ENCODE measurements at places on chromosomes 6 and 20.

- DNase-seq: peak; percentile 66
Observed at GRCh38 chr6:30463651-30464618, 25.4 kb upstream of the HLA-E start.

DNA sequence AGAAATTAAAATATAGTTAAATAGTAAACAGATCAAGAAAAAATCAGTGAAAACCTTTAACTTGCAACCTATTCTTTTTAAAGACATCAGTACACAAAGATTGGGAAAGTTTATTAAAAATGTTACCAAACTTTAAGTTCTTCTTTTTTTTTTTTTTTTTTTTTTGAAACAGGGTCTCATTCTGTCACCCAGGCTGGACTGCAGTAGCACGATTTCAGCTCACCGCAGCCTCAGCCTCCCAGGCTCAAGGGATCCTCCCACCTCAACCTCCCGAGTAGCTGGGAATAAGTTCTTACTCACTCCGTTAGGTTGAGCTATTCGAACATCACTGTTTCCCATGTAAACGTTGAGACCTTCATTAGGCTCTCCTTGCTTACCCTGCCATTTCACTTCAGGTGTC is 5.6 kb downstream of the MAP3K5 start:
- DNase-seq: no peak

GRCh38 chr6:65745614-65746013 is 38.6 kb upstream of the EYS start:
- DNase-seq: no peak

DNA sequence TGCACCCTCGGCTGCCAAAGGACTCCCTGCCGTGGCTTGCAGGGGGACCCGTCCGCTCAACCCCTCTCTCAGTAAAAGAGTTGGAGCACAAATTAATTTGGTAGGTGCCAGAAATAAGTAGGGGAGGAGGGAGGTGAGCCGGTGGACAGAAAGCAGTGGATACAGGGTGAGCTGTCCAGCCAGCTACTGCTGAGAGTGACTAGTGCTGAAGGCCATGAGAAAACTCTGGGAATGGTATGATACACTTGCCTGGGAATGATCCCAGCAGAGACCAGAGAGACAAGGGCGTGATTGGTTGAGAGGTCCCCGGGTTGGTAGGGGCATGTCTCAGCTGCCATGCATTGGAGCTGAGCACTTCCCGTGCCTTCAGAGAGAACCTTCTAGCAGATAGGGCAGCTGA is 15.7 kb downstream of the FOXQ1 start:
- DNase-seq: no peak

DNA sequence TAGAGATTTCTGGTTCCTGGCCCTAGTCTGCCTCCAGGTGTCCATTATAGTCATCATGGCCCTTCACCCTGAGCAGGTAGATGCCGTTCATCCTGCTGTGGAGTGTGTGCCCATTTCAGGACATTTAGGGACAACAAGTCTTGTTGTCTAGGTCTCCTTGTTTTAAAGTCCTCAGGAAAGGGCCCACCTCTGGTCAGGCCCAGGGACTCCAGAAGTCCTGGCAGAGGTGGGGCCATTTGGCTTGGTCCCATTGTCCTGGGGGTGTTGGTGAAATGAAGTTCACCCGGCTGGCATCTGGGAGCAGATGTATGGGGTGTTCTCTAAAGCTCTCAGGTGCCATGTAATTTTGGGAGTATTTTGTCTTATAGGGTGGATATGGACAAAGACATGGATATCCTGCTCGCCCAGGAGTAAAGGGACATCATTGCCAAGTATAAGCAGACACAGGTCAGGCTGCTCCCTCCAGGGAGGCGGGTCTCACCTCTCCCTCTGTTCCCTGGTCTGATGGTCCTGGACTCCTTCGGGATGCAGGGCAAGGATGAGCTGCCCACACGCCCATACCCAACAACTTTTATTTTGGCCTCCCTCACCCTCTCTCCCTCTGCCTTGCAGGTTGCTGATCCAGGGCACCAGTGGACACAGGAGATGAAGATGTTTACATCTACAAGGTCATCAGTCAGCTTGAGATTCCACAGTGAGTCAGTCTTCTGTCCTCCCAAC is 31.7 kb upstream of the MAS1L start:
- no peak for DNase-seq

- no peak for DNase-seq
Observed at GRCh38 chr6:57162516-57162915, 9.6 kb upstream of the BAG2 start.

DNA sequence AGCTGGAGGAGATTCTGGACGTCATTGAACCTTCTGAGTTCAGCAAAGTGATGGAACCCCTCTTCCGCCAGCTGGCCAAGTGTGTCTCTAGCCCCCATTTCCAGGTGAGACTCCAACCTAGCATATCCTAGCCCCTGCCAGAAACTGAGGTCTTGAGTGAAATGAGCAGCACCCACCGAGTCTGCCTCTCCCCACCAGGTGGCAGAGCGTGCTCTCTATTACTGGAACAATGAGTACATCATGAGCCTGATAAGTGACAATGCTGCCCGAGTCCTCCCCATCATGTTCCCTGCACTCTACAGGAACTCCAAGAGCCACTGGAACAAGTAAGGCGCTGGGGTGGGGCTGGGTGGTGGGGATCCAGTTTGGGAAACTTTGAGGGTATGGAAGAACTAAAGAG is 4.6 kb downstream of the MEA1 start:
- DNase-seq: peak; percentile 34

DNA sequence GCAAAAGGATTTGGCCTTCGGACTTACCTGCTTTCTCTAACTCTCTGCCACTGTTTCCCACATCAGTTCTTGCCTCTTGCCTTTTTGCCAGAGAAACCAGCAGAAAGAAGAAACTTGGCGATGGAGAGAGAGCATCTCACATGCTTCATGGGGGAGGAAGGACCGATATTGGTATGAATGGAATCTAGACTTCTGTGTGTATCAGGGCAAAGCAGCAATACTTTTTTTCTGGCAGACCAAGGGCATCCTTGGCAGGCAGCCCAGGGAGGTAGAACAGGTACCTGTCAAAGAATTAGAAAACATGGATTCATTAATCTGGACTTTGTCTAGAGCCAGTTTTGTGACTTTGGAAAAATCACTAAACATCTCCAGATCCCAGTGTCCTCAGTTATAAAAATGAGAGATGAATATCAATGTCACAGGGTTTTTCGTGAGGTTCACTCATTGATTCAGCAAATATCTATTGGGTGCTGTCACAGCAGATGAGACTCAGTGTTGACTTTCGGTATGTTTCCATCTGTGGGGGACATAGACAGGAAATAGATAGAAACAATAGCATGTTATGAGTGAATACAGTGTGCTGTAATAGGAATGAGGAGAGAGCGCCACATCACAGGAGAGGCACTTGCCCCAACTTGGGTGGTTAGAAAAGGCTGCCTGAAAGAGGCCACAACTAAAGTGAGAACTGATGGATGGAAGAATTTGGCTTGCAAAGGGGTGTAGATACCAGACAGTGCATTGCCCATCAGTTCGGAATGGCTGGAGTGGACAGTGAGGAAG is 114.1 kb downstream of the CD83 start:
- no peak for DNase-seq

DNA sequence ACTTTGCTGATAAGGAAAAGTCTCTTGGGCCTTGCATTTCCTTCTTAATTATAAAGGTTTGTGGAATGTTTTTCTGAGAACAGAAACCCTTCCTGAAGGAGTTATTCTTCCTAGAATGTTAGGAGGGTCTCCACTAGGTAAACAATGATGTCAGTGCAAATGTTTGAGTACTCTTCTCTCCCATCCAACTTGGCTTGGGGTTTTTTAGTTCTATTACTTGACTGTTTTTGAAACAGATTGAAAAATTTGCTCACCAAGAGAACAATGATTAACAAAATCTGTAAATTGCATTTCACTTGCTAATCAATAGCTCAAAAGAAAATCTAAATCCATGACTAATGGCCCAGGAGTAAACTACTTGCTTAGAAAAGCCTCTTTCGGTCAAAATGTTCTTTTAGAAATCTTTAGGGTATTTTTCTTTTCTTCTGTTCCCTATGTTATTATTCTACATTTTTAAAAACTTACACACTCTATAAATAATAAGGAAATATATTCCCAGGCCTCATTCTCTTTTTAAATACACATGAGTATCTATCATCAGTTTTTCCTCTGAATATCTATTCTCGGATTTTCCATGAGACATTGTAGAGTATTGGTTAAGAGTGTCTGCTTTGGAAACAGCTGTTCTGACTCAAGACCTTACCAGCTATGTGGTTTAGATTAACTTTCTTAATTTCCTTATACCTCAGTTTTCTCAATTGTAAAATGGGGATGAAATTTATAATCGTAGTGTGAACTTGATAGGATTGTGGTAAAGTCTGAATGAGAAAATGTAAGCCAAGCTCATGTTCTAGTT is 234.2 kb upstream of the CITED2 start:
- no peak for DNase-seq

GRCh38 chr6:157994125-157994795 is 12.6 kb downstream of the SYNJ2 start:
- DNase-seq: no peak
